ENCODE measurements at places on chromosomes 4 and X.

DNA sequence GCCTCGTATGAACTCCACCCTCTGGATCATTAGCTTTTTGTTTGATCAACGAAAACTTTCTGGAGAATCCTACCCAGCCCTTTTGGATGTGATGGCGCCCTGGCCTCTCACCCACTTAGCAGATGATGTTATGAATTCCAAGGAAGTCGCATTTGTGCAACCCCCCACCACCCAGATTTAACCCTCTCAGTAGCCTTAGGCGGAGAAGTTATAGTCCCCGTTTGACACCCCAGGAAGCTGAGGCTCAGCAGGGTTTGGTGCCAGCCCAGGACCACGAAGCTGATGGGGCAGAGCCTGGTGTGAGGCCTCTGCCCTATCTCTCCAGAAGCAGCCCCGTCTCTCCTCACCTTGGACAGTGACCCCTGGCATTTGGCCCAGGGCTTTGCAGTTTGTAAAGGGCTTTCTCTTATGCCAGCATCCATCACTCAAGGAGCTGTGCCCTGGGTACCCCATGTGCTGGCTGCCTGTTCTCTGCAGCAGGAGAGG is 1.0 kb downstream of the WFS1 start:
- no peak for DNase-seq

- no peak for DNase-seq
These were observed 1.1 kb upstream of the DKK2 start for GRCh38 chr4:107037199-107037584.

GRCh38 chr4:94399721-94400120 is 52.0 kb upstream of the PDLIM5 start:
- DNase-seq, result no peak

DNA sequence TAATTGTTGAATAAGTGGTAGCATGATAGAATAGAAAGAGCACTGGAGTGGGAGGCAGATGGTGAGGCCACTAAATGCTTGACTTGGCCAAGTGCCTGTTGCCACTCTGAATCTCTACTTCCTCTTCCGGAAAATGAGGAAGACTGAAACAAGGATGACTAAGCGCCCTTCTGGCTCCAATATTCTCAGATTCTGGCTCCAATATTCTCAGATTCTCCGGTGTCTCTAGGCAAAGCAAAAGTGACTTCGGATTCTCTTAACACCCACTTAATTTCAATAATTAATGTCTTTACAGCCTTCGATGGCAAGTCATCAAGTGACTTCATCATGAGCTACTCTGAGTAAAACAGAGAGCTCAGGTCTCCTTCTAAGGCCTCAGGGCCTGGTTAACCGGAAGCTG is 402.2 kb upstream of the FGF13 start:
- DNase-seq, result no peak

DNA sequence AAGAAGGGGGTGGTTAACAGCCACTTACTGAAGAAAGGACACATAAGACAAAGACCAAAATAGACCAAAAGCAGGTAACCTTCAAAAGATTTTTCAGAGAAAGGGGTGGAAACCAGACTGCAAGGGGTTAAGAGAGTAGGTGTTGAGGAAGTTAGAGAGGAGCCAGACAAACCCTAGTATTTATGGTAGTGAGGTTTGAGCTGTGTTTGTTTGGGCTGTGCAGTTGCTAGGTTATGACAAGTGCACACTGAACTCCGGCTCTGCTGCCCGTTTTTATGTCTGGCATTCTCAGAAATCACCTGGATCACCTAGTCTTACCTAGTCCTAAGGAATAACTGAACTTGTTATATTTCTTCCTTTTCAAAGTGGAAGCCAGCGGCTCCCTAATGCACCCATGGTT is 22.9 kb upstream of the G3BP2 start:
- DNase-seq, result no peak

- DNase-seq, result no peak
These were observed at the start of gene GPRASP2 for GRCh38 chrX:102712216-102712966. Gene GPRASP2 (plus strand): TSS chrX:102712448. CDS start chrX:102714870, 2,422 bp downstream.

GRCh38 chr4:17511950-17512795 is at the start of gene QDPR:
Gene QDPR (minus strand): TSS chr4:17512090. CDS start chr4:17512054, 36 bp downstream.
- DNase-seq, result peak; percentile 92

- no peak for DNase-seq
These were observed 1559.6 kb upstream of the IGFBP7 start for GRCh38 chr4:58669783-58670182.

GRCh38 chrX:115226929-115227328 is 7.0 kb downstream of the LRCH2 start:
- DNase-seq, result no peak

- no peak for DNase-seq
These were observed 108.3 kb downstream of the CDS1 start for GRCh38 chr4:84691170-84691691.

- no peak for DNase-seq
These were observed 10.5 kb downstream of the VAMP7 start for GRCh38 chrX:155891446-155892210.

DNA sequence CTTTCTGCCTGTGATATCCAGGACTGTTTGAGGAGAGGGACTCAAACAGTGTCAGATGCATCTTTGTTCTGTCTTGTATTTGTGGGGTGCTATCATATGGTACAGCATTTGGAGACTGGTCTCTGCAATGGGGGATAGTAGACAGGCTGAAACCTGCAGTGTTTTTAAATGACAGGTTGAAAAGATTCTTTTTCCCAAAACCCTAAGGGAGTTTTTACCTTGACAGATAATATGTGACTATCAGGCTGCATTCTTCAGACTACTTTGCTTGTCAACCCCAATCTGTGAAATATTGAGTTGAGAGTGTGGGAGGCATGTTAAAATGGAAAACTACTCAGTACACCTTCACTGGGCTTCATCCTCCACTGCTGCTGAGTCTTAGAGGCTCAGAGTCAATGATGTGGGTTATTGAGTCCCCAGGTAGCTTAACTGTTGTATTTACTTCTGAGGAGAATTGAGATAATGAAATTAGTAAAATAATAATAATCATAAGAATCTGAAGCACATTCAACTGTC is 274.9 kb downstream of the GASK1B start:
- DNase-seq, result no peak

- no peak for DNase-seq
These were observed 647.4 kb downstream of the BCOR start for GRCh38 chrX:39450234-39450977.

GRCh38 chr4:53545942-53546581 is 45.2 kb downstream of the LNX1 start:
- no peak for DNase-seq

GRCh38 chr4:126144543-126145237 is 829.9 kb downstream of the FAT4 start:
- no peak for DNase-seq

DNA sequence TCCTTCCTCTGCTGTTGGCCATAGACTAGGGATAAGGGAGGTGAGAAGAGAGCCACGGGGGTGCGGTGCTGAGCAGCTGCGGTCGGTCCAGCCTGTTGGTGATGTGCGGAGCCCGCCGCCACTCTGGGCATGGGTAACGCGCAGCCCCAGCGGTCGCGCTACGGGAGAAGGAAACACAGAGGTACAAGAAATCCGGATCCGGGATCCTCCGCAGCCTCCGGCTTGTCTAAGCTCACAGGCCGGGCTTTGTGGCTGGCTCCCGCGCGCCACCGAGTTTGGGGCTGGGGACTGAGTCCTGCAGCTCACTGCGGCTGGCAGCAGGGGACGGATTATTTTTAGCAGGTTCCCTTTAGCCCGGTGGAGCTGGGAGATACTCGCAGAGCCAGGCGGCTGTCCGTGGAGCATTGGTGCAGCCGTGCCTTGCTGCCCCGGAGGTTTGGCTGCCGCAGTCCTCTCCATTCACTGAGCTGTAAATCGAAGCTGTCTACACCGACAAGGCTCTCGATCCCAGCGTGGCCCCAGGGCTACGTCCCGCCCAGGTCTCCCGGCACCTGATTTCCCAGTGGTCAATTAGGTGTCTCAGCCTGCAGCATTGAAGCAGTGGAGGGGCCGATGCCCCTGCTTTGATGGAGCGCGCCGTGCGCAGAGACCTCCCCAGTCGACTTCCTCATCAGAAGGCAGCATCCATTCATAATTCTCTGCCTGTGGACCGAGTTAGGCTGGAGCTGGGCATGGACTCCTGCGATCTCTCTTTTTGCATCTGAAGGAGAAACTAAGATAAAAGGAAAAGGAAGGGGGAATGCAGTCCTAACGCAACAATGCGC is 81.9 kb upstream of the SCML1 start:
- DNase-seq, result no peak

GRCh38 chr4:153495480-153496193 is 29.5 kb downstream of the TMEM131L start:
- no peak for DNase-seq

DNA sequence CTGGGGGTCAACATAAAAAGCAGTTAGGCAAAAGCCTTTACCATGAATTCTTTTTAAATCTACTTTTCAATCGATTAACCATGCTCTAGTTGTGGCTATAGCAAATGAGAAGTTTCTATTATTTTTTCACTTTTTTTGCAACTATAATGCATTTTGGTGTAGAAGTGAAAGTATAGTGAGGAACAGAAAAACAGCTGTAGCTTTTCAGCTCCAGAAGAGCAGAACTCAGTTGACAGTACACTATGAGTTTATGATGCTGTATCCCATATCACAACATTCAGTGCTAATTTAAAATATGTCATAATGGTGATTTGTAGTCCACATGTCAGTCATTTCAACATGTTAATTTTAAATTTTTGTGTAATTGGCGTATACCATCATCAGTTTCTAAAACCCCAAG is 8.7 kb upstream of the MUC7 start:
- DNase-seq, result no peak

GRCh38 chr4:95085124-95085833 is 327.5 kb downstream of the BMPR1B start:
- no peak for DNase-seq

DNA sequence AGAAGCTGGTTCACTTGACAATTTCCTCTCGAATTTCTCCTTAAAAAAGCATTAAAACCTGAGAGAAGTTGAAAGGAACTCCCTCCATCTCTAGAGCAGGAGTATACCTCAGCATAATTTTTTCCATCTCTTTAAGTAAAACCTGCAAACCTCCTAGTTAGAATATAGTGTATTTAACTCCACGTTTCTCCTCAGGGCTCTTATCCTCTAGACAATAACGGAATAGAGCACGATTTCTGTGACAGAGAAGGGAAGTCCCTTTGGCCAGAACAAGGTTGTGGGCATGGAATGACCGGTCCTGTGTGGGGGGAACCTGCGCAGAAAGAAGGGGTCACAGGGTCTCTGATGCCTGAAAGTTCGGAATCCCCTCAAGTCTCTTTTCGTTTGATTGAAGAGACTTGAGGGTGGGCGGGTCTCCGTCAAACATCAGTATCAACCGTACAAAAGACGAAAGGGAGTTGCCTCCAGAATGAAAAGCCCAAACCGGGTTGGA is 697 bp downstream of the ZNF280C start:
- no peak for DNase-seq

GRCh38 chr4:1055721-1056590 is 44.5 kb downstream of the FGFRL1 start:
- no peak for DNase-seq

- DNase-seq, result no peak
These were observed 111.4 kb upstream of the RXFP1 start for GRCh38 chr4:158410272-158410671.

GRCh38 chr4:118957722-118958445 is 69.2 kb downstream of the SYNPO2 start:
- DNase-seq, result no peak

GRCh38 chrX:42085836-42086235 is 162.5 kb upstream of the CASK start:
- DNase-seq, result no peak

- DNase-seq, result no peak
These were observed 555.6 kb downstream of the PPARGC1A start for GRCh38 chr4:23333946-23334878.

DNA sequence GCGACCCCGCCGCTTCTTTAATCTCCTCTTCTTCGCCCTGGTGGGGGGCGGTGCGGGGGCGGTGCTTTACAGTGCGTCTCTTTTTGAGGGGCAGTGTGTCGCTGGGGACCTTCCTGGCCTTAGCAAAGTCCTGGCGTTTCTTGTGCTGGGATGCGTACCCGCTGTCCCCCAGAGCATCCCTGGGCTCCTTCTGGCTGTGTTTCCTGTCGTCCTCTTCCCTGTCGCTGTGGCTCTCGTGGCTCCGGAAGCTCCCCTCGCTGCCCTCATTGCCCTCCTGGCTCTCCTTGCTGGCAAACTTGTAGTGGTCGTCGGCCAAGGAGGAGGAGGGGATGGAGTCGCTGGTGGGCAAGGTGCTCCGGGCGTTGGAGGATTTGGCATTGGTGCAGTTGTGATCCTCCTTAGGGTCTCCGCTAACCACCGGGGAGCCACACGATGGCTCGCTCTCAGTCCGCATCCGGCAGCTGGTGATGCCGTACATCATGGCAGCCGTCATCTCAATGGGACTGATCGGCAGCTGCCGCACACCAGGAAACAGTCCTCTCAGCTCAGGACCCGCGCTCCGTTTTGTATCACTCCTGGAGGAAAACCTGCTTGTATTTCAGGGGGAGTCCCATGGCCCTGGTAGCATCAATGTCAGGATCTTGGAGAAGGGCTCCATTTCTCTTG is 30.4 kb upstream of the TMSB15A start:
- no peak for DNase-seq

GRCh38 chr4:7135389-7135746 is 57.0 kb upstream of the SORCS2 start:
- no peak for DNase-seq

DNA sequence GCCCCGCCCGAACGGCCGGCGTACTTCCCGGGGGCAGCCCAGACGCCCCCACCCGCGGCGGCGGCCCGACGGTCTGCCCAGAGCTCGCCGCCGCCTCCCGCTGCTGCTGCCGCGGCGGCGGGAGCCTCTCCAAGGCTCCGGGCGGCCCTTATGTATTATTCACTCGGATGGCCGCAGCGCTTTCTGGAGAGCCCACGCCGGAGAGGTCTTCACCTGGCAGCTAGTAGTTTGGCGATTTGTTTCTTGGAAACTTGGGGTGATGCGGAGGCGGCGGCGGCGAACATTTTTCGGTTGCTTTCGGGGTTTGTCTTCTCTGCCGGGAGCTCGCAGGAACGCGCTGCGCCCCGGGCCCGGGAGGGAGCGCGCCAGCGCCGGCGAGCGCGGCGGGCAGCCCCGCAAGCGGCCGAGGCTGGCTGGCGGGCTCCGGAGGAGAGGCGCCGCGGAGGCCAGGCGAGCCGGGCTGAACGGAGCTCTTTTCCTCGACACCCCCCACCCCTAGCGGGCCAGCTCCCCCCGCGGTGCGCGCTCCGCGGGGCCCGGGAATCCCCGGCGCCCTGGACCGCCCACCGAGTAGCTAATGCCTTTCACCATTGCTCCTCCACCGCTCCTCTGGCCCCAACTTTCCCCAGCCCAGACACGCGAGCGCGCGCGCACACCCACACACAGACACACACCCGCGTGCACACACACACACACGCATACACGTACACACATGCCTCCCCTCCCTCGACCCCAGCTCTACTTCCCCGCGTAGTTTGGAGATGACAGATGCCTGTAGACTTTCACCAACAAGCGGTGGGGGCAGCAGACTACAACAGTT is 113.5 kb downstream of the DHX15 start:
- DNase-seq, result no peak

GRCh38 chr4:56764775-56765174 is 56.7 kb downstream of the SPINK2 start:
- DNase-seq, result no peak

DNA sequence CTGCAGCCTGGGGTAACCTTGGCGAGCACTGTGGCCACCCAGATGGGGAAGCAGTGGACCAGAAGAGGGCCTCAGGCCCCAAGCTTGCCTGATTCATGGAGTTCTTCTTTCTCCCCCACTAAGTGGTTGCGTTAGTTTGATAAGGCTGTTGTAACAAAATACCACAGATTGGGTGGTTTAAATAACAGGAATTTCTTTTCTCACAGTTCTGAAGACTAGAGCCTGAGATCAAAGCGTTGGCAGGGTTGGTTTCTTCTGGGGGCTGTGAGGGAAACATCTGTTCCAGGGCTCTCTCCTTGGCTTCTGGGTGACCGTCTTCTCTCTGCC is 105.7 kb upstream of the GATB start:
- DNase-seq, result no peak
